ENCODE measurements at places on chromosomes 11 and 22.

- no peak for DNase-seq
These were observed 8.0 kb downstream of the NEAT1 start for GRCh38 chr11:65430406-65431217.

DNA sequence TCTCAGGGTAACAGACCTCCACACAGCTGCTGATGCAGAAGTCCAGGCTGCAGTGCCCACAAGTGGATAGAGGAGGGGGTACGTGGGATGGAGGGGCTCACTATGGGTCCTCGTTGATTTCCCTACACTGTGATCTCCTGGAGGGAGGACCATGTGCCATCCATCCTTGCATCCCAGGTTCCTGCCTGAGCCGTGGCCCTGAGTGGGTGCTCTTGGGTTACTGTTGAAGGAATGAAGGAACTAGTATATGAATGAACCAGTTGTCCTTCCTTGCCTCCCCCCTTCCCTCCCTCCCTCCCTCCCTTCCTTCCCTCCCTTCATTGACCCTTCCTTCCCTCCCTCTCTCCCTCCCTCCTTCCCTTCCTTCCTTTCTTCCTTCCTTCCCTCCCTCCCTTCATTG, 15.4 kb downstream of the APOBEC3B start:
- no peak for DNase-seq

- no peak for DNase-seq
These were observed 80.8 kb downstream of the SHANK2 start for GRCh38 chr11:71171576-71171975.

GRCh38 chr22:49093192-49093880, 734.3 kb downstream of the BRD1 start:
- no peak for DNase-seq

- no peak for DNase-seq
These were observed at the start of gene MPZL2 for GRCh38 chr11:118263695-118264568. MPZL2 (minus strand) TSS chr11:118264297; CDS start chr11:118264153, 144 bp downstream.

DNA sequence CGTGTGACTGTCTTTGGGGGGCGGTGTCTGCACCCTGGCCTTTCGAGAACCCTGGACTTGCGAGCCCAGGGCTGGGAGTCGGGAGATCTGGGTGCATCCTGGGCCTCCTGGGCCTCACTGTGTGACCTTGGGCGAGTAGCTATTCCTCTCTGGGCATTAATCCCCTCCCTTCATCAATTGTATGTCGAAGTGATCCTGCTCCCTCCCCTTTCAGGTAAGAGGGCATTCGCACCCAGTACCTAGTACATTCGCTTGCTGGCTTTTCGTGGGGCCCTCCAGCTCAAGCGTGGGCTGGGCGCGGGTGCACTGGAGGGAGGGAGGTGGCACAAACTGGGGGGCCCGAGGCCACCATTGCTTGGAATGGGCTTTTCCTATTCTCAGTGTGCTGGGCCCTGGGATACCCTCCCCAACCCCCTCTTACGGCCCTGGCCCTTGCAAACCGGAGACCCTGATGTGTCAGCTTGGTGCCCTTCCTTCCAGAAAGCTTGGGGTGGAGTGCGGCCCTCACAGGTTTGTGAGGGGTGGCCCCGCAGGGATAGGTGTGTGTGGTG, 530 bp downstream of the USP35 start:
- DNase-seq, result no peak

- DNase-seq, result no peak
These were observed 80.6 kb upstream of the RTL6 start for GRCh38 chr22:44578516-44579230.

DNA sequence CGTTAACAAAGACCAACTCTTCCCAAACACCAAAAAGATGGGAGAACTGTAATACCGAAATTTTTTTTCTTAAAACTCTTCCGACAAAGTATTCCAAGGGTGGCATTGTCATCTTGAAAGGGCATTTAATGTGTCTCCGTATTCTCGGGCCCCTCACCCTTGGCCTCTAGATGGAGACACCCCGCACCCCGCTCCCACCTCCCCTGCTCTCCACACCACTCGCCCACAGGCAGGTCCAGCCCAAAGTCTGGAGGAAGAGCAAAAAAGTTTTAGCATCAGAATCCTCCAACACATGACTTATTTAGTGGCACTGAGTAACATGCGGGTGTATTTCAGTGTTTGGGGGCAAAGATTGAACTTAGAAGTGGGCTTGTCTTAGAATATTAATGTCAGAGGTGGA, 20.7 kb downstream of the SPATA19 start:
- no peak for DNase-seq

- no peak for DNase-seq
These were observed 180.2 kb downstream of the NAV2 start for GRCh38 chr11:19892876-19893275.

DNA sequence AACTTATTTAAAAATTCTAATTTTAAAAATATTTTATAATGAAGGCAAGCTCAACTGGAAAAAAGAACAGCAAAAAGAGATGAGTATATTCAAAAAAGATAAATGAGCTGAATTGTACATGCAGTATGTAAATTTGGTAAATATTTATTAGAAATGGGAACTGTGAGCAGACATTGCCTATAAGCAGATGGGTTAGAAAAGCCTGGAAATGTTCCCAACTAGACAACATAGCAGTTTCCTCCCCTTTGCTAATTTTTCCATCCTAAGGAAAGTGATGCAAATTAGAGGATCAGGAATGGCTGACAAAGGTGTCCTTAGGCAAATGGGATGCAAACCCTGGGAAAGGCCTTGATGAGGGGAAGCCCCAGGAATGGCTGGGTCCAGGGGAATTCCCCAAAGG, 37.2 kb downstream of the TP53I11 start:
- DNase-seq, result no peak

- DNase-seq, result no peak
These were observed 101.8 kb downstream of the NAV2 start for GRCh38 chr11:19814421-19814820.

DNA sequence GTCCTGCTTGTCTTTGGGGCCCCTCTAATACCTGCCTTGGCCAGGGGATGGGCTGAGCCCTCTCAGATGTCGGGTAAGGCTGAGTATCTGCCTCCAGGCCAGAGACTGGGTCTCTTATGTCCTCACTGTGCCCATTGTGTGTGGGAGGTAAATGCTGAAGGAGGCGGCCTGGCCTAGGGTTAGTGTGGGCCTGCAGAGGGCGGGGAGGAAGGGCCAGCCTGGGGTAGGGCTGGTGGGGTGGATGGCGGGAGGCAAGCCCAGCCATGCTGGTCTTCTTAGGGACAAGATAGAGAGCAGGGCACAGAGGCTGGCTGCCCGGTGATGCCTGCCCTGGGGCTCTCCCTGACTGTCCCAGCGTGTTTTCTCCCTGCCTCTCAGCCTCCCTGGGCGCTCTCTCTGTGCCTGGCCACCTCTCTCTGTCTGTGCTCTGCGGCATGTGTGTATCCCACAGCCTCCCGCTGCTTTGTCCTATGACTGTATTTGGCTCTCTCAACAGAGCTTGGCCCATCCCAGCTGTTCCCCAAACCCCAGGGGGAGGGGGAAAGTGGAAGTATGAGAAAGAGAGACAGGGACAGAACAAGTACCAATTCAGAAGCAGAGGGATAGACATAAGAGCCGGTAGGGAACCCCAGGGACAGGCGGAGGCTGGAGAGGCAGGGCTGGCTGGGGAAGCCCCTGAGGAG, 57.0 kb downstream of the PDE2A start:
- no peak for DNase-seq

Measured in stimulated activated CD4-positive, alpha-beta T cell treated with anti-CD3 and anti-CD28 coated beads, Interleukin-15, amount 100 ng/mL, for 1 hour (primary cell).